ENCODE measurements at places on chromosomes 2 and 18. TPM values are rescaled to one million over a fixed set of nuclear protein-coding genes. Genes with fewer than 3 reads are reported as not detected.

GRCh38 chr18:13359210-13359609, 140.7 kb downstream of the LDLRAD4 start:
- DNase-seq = no peak

The GALNT5 gene
- 0.08 TPM for total RNA-seq

DNA sequence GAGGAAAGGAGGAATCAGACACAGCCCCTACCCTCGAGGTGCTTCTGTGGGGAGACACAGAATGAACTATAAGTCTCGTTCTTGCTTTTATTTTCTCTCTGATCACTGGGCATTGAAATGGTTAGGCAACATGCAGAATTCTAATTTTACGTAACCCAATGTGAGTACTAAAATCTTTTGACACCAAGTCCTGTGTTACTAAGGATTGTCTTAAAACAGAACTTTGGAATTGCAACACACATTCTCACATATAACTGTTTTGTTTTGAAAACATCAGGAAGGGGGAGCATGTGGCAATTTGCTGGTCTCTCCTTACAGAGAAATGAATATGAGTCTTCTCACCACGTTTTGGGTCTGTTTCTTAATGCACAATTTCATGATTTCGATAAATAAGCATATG, 23.6 kb upstream of the SULT1C4 start:
- DNase-seq = no peak

The UBXN2A gene
- 20.8 TPM for total RNA-seq

DNA sequence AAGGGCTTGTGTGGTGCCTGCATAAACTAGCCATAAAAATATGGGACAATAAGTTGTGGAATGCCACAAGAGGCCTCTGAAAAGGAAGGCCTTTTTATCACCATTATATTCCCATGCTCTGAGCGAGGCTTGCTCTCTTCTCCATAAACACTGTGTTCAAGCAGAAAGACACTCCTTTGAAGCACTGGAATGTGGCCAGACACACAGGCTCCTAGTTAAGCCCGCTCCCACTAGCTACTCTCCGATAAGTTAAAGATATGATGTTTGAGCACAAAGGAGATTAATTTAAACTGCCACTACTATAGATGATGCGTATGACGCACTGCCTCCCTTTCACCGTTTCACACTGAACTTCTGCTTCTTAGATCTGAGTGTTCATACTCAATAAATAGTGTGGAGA, 188.7 kb upstream of the TWIST2 start:
- DNase-seq = no peak

GRCh38 chr2:135960656-135961551, 24.5 kb downstream of the DARS1 start:
- no peak for DNase-seq

- no peak for DNase-seq
Observed at GRCh38 chr2:27829791-27830190, 58.3 kb downstream of the MRPL33 start.

- DNase-seq = no peak
Observed at GRCh38 chr2:79952616-79953015, 351.9 kb downstream of the LRRTM1 start.

The DES gene
- total RNA-seq = 15,769 TPM

GRCh38 chr2:85539361-85540132, 579 bp downstream of the MAT2A start:
- peak; percentile 81 for DNase-seq

GRCh38 chr2:239114119-239114581, 266.3 kb downstream of the TWIST2 start:
- peak; percentile 20 for DNase-seq
